ENCODE measurements at places on chromosomes 13 and 19. TPM values are rescaled to one million over a fixed set of nuclear protein-coding genes. Genes with fewer than 3 reads are reported as not detected.

The NRTN gene
- total RNA-seq = not detected

The LILRB1 gene
- 0.92 TPM for total RNA-seq

The EHD2 gene
- total RNA-seq = not detected

The PTGER1 gene
- 0.44 TPM for total RNA-seq

The ITGBL1 gene
- total RNA-seq = not detected

The KCTD4 gene
- not detected for total RNA-seq

The CD22 gene
- total RNA-seq = 0.52 TPM

The ZNF844 gene
- 1.7 TPM for total RNA-seq

The EMC10 gene
- 54.8 TPM for total RNA-seq

GRCh38 chr13:107347641-107348369 lies 779.9 kb upstream of the ARGLU1 start:
- H3K36me3 ChIP-seq = no peaks in the 10 kb centered on the region
- H3K27me3 ChIP-seq = no peaks in the 10 kb centered on the region
- no peak for DNase-seq
- H3K4me3 ChIP-seq = no peak overlapping the region
- no peak overlapping the region for H3K27ac ChIP-seq

DNA sequence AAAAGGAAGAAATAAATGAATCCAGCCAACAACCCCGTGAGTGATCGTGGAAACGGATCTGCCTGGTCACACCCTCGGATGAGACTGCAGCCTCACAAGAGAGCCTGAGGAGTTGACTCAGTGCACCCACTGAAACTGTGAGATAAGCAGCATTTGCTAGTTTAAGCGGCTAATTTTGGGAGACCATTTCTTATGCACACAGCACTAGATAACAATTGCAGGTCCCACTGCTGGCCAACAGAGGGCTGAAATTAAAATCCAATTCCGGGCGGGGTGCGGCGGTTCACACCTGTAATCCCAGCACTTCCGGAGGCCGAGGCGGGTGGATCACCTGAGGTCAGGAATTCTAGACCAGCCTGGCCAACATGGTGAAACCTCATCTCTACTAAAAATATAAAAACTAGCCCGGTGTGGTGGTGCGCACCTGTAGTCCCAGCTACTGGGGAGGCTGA lies 3.6 kb downstream of the UQCR11 start:
- no peak overlapping the region for H3K27ac ChIP-seq
- no peak overlapping the region for H3K4me3 ChIP-seq
- peaks cover 30% of the 10 kb centered on the region for H3K4me1 ChIP-seq
- DNase-seq = no peak

DNA sequence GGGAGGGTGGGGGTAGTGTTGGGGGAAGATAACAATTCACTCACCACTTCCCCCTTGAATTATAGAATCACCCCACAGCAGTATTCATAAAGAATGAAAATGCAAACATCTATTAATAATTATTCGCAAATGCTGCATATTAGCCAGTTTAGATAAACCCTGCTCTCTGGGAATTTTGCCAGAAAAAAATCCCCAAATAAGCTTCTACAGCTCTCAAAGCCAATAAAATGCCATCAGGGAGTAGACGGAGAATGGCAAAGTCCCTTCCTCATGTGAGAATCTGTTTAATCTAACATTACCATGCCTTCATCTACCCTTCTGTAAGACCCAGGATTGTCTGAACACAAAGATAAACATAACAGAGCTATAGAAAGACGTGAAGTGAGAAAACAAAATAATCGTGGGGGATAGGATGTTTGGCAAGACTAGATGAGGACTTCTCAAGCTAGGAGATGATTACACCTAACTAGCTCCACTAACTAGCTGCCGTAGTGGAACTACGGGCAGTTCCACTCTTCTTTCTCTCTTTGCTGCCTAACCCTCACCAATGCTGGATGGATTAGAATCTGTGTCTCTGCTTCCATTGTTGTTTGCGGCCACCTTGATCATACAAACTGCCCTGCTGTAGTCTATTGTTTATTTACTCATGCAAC lies 32.4 kb upstream of the CACNA1A start:
- H3K4me1 ChIP-seq = no peaks in the 10 kb centered on the region
- no peak overlapping the region for H3K4me3 ChIP-seq
- no peaks in the 10 kb centered on the region for H3K27me3 ChIP-seq

DNA sequence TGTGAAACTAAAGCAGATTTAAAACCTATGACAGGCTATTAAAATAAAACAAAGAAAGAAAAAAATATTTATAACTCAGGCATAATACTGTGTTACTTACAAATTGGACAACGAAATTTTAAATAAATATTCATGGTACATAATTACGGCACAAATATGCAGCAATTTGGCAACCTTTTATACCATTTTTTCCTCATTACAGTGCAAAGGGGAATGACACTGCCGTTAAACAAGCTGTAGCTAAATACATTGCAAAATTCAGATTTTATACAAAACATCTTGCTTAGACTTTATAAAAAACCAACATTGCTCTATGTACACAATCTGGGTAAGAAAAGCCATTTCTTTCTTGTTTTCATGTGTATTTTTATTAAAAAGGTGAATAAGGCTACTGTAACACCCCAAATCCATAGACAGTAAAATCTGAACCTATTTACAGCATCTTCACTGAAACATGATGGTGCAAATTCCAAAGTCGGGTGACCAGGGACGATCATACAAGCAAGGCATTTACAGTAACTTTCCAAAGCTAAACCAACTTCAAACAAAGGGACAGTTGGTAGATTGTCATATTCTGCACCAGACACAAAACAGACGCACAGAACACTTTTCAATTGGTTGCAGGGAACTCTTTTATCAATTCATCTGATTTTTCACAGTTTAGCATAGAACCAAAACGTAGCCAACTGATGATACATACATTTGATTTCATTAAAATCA lies 45.5 kb downstream of the EFNB2 start:
- H3K4me3 ChIP-seq = no peak overlapping the region
- peaks cover 24% of the 10 kb centered on the region for H3K4me1 ChIP-seq
- H3K27ac ChIP-seq = no peak overlapping the region
- DNase-seq = no peak

DNA sequence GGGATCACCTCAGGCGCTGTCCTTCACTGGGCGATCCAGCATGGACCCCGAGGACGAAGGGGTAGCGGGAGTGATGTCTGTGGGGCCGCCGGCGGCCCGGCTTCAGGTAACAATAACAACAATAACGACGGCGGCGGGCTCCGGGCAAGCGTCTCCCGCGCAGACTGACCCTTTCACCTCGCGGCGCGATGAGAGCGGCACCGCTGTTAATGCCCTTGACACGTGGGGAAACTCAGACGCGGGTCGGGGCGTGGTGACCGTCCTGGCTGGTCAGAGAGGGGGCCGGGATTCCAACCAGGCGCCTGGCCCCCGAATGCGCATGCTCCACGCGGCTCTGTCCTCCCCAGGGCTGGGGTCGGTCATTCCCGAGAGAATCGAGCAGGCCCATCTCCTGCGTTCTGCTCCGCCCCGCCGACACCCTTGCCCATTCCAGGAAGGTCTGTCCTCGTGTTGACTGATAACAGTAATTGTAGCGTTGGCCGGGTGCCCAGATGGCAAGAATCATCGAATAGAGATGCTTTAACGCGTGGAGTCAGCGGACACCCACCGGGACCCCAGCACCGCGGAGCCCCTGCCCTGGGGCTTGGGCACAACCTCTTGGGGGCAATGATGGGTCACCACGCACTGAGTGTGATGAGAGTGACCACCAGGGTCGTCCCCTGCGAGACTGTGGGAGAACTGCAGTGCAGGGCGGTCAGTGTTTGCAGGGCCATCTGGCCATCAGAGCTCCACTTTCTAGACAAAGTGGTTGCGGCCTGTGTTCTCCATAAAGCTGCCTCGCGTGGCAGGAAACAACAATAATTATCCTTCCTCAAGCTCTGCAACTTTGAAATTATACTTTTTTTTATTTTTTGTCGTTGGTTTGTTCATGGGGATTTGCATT lies 528 bp downstream of the ZNF8 start:
- H3K36me3 ChIP-seq = peaks cover 63% of the 10 kb centered on the region
- peak overlapping the region; percentile 88 for H3K4me3 ChIP-seq
- peak; percentile 52 for DNase-seq
- no peaks in the 10 kb centered on the region for H3K27me3 ChIP-seq
- H3K27ac ChIP-seq = peak overlapping the region; percentile 95

DNA sequence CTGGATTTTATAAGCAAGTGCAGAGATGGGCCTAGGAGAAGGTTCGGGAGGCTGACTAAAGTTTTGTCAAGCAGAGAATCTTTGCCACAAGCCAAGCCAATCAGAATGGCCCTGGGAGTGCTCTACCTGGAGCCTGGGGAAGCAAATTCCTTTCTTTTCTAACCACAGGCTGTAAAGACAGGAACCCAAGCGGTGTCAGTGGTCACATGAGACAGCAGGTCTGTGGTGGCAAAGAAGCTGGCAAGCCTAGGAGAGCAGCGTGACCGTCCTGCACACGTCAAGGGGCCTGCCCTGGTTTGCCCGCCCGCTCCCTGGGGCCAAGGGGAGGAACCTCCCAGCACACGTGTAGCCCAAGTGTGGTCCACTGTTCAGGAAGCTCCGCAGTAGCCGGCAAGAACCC lies 90.8 kb downstream of the IPO5 start:
- no peak overlapping the region for H3K4me3 ChIP-seq
- no peaks in the 10 kb centered on the region for H3K27me3 ChIP-seq
- DNase-seq = no peak
- H3K27ac ChIP-seq = no peak overlapping the region
- peaks cover 4% of the 10 kb centered on the region for H3K4me1 ChIP-seq
- no peaks in the 10 kb centered on the region for H3K36me3 ChIP-seq

DNA sequence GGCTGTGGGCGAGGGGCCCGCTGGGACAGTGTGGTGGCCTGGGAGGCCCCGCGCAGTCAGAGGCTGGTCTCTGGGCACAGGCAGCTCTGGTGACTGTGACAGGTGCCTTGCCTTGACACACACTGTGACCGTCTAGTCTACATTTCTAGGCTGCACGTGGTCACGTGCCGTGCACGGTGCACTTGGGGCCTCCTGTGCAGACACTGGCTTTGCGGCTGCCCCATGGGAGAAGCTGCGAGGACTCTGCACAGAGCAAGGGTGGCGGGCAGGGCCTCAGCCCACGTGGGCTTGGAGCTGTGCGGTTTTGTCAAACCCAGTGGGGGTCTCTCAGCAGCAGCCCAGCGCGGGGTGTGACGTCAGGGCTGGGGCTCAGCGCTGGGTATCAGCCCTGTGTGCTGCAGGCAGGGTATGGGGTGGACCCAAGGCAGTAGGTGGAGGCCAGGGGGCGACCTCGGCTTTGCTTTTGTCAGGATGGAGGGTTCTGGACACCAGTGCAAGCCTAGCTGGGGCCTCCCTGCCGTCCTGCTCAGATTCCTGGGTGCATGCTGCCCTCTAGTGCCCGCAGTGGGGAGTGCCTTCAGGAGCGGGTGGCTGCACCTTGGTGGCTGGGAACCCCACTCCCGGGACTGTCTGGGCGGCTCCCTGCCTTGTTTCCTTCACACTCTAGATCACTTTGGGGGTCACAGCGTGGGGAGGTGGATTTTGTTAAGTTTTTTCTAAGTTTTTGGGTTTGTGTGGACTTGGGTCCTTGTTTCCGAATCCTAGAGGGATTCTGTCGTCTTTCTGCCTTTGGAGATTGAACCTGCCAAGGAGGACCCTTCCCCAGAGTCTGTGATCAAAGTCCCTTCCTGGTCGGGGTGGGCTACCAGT lies 62.6 kb downstream of the KDM4B start:
- H3K4me1 ChIP-seq = peaks cover 4% of the 10 kb centered on the region
- H3K36me3 ChIP-seq = peaks cover 2% of the 10 kb centered on the region
- H3K27ac ChIP-seq = no peak overlapping the region
- DNase-seq = peak; percentile 85

DNA sequence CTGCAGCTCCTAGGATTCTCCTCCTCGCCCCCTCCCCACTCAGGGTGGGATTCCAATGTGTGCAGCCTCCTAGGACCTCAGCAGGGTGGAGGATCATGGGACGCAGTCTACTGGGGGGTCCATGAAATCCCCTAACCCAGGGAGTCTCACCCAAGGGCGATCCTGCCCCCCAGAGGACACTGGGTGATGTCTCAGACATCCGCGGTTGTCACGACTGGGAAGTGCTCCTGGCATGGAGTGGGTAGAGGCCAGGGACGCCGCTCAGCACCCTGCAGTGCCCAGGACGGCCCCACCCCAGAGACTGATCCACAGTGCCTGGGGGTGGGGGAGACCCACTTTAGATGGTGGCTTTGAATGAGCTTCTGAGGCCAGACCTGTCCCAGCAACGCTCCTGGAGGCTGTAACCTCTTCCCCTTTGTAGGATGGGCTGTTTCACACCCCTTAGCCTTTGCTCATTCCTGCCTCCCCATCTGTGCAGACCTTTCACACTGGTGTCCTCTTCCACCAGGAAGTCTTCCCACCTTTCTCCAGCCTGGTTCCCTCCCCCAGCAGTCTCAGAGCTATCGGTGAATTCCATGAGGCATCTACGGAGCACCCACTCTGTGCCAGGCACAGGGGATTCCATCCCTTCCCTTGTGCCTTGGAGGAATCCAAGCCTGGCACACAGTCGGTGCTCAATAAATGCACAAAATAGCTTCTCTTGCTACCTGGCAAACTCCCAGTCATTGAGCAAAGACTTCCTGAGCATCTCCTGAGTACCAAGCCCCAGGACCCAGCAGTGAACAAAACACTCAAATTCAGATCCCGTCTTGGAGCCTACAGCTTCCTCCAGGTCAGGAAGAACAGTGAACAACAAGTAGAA lies 10.5 kb downstream of the SMIM24 start:
- no peaks in the 10 kb centered on the region for H3K27me3 ChIP-seq
- no peak overlapping the region for H3K4me3 ChIP-seq
- DNase-seq = no peak
- H3K4me1 ChIP-seq = no peaks in the 10 kb centered on the region
- H3K36me3 ChIP-seq = no peaks in the 10 kb centered on the region

DNA sequence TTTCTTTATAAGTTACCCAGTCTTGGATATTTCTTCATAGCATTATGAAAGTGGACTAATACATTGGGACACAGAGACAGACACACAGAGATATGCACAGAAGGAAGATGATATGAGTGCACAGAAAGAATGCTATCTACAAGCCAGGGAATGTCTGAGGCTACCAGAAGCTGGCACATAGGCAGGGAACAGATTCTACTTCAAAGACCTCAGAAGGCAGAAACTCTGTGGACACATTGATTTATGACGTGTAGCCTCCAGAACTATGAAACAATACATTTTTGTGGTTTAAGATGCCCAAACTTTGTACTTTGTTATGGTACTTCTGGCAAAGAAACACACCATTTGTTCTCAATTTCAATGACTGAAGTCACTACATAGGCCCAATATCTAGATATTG lies 556.7 kb downstream of the PCDH9 start:
- no peak for DNase-seq
- no peak overlapping the region for H3K4me3 ChIP-seq
- no peaks in the 10 kb centered on the region for H3K36me3 ChIP-seq
- no peaks in the 10 kb centered on the region for H3K27me3 ChIP-seq
- no peaks in the 10 kb centered on the region for H3K4me1 ChIP-seq

- no peak overlapping the region for H3K27ac ChIP-seq
- H3K4me3 ChIP-seq = no peak overlapping the region
- DNase-seq = no peak
- no peaks in the 10 kb centered on the region for H3K36me3 ChIP-seq
Observed at GRCh38 chr13:113659337-113659736, 1.3 kb upstream of the ATP4B start.

GRCh38 chr19:16626796-16627192 lies 1.2 kb downstream of the MED26 start:
- no peaks in the 10 kb centered on the region for H3K27me3 ChIP-seq
- peaks cover 48% of the 10 kb centered on the region for H3K36me3 ChIP-seq
- peak overlapping the region; percentile 91 for H3K4me3 ChIP-seq
- peak; percentile 22 for DNase-seq

Data from activated CD8-positive, alpha-beta T cell treated with anti-CD3 and anti-CD28 coated beads, Interleukin-2, amount 10 ng/mL, durations not matched to agents 7 days and 5 days (primary cell).